ENCODE measurements at places on chromosomes 3 and 15.

GRCh38 chr15:26910715-26911114 is 43.9 kb downstream of the GABRA5 start:
- no peak for DNase-seq

GRCh38 chr15:53618461-53618860 is 141.0 kb downstream of the WDR72 start:
- no peak for DNase-seq

- DNase-seq: no peak
Observed at GRCh38 chr15:62929000-62929357, 113.6 kb upstream of the TPM1 start.

DNA sequence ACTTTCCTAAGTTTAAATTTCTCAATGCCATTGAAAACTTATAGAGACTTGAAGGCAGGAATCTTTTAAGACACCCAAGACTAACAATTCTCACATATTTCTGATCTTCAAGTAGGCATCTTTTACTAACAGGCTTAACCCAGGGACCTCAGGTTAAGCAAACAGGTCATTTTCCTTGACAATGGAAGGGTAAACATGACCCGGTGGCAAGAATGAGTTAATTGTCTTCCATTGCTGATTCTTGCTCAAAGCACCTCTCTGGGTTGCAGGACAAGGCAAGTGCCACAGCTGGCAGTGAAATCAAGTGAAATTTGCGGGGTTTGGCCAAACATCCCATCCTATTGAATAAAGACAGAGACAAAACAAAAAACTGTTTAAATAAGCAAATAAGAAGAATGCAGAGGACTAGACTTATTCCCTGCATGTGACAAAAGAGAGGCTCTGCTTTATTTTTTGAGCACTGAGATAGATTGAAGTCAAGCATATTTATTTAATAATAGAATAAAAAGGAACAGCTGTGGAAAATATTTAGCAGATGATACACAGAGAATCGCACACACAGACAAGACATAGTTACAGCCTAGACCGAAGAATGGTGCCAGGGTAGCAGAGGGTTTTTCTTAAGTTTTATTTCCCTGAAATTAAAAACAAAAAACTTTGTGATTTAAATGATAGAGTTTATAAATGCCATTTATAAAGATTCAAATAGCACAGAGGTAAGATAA is 56.0 kb upstream of the MITF start:
- DNase-seq: no peak

DNA sequence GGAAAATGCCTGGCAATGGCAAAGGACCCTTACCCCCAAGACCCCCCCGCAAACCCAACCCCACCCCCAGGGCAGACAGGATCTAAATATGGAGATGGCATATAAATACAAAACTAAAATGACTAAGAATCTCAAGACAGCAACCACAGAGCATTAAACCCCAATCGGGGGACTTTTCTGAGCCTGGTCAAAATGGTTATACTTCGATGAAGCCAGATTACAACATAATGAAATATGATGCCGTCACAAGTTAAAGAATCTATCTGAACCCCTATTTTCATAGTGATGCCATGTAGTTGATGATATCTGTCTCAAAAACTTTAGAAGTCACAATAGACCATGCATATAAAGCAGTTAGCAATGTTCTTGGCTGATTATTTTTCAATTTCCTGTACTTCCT is 223.6 kb downstream of the CGGBP1 start:
- DNase-seq: no peak

GRCh38 chr3:138103466-138103865 is 11.9 kb downstream of the DZIP1L start:
- DNase-seq: no peak

- DNase-seq: no peak
Observed at GRCh38 chr3:192011137-192011536, 550.2 kb downstream of the PYDC2 start.

DNA sequence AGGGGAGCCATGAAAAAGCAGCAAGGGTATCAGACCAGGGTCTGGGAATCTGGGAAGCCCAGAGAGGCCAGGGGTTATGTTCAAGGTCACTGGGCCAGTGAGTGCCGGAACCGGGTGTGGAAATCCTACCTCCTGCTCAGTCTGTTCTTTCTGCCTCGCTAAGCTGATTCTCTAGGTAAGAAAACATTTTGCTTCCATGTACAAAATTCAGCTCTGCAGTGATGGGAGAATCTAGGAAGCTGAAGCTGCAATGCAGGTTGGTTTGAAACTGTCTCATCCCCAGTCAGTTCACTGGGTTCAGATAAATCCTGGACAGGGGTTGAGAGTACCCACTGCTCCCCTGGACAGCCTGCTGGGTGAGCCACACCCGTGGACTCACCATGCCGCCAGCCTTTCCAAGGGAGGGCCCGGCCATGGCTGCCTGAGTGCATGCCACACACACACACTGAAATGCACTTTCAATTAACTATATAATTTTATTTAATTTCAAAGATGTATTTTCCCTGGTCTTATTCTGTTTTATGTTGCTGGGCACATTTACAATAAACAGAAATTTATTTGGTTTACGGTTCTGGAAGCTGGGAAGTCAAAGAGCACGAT is 108.4 kb downstream of the CORO2B start:
- no peak for DNase-seq

- DNase-seq: peak; percentile 35
Observed at GRCh38 chr15:41891226-41891625, 2.6 kb downstream of the SPTBN5 start.

GRCh38 chr15:58864602-58865424 is 68.7 kb downstream of the SLTM start:
- no peak for DNase-seq

- DNase-seq: no peak
Observed at GRCh38 chr15:90449206-90449735, 61.2 kb downstream of the IQGAP1 start.

DNA sequence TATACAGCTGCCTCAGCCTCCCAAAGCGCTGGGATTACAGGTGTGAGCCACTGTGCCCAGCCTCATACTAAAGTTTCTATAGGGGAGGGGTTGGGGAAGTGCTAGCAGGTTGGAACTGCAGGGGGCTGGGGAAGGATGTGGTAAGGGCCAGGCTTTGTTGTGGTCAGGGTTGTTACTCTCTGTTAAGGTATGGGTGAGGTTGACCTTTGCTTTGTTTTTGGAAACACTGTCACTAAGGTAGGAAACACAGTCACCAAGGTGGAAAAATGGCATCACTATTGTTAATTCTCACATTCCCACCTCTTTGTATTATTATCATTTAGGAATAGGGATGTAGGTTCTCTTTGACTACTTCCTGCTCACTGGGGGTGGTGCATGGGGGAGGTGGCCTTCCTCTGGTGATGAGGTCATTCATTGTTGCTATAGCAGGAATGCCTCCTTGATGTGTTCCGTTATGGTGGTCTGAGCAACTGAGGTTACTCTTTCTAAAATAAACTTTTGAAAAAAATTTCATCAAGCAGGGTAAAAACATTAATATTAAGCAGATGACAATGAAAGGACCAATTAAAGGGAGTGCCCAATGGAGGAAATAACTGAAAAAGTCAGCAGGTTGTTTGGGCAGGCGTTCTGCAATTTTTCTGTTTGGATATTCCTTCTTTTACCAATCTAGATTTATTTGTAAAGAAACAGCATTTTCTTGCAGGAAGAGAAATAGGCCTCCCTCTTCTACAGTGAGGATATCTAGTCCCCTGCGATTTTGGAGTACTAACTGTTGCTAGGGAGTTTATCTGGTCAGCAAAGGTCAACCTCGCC is 150.5 kb downstream of the WDR76 start:
- no peak for DNase-seq

GRCh38 chr3:55264919-55265318 is 222.2 kb downstream of the WNT5A start:
- DNase-seq: no peak

DNA sequence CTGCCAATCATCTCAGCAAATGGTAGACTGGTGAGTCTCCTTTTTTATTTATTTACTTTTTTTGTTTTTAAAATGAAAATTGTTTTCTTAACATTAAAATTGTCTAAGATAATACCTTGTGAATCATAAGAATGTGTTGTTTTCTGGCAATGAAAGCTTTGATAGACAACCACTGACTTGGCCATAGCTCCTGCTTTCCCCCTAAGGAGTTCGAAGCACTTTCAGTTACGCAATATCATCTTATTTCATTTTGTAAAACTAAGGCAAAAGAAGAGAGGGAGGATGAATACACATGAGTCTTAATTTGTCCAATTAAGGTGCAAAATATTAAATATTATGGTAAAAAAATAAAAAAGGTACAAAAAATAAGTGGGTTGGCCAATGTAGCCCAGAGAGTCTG is 74.8 kb upstream of the PLCL2 start:
- DNase-seq: no peak

- no peak for DNase-seq
Observed at GRCh38 chr3:141129541-141130011, 78.4 kb downstream of the SPSB4 start.

- DNase-seq: no peak
Observed at GRCh38 chr3:43674345-43675085, 16.2 kb upstream of the ABHD5 start.

DNA sequence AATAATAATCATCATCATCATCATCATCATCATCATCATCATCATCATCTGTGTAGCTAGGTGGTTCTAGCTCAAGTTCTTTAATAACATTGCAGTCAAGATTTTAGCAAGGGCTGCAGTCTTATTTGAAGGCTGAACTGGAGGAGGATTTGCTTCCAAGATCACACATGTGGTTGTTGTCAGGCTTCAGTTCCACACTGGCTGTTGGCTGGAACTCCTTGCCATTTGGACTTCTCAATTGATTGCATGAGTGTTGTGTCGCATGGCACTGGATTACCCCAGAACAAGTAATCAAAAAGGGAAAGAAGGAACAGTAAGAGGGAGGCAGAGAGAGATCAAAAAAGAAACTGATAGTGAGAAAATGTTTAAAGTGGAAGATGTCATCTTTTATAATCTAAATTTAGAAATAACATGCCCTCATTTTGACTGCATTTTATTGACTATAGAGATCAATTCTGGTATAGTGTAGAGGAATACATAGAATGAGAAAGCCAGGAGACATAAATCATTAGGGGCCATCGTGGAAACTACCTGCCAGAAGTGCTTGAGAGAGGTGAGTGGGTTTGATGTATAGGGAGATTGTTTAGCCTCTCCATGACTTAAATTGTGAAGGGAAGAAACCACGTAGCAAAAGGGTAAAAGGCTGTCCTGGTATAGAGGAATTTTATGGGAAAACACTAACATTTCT is 346.6 kb upstream of the RBMS3 start:
- no peak for DNase-seq

GRCh38 chr15:90953947-90954711 is 555 bp upstream of the RCCD1 start:
- DNase-seq: no peak

DNA sequence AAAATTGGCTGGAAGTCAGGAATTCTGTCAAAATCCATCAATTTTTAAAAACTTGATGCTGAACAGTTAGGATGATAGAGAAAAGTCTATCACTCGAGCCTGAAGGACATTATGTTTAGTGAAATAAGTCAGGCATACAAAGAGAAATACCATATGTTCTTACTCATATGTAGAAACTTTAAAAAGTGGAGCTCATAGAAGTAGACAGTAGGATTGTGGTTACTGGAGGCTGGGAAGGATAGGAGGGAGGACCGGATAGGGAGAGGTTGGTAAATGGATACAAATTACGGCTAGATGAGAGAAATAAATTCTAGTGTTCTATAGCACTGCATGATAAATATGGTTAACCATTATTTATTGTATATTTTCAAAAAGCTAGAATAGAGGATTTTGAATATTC is 389.5 kb upstream of the RASGRP1 start:
- no peak for DNase-seq

DNA sequence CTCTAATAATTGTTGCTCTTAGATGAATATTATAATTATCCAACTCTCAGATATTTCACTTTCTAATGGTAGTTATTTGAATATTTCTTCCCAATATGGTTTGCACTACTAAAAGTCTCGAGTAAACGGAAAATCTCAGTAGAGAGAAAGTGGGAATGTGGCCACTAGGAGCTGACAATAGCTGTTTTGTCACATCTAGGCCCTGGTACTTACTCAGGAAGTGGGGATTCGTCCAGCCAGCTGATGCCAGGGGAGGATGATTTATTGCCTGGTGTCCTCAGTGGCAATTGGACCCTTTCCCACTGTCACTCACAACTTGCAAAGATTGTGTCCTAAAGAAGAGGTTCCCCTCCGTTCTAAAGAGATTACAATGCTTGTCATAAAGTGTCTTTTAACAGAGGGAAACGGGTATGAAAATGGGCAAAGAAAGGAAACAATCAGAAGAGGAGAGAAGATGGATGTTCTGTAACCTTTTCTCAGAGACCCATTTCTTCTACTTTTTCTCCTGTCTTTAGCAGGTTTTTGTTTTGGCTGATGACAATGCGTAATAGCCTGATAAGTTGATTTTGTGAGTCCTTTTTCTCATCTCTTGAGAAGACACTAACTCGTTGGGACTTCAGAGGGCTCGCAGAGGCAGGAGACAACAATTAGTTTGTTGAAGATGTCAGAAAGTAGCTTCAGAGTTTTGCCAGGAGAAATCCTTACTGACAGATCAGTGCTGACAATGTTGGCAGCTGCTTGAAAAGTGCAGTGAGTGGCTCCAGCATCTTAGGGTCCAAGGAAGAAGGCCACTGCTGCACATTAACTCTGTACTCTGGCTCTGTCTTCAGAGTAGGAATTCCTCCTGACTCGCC is 320.6 kb downstream of the MECOM start:
- peak; percentile 6 for DNase-seq

GRCh38 chr3:59810606-59811005 is 760.8 kb upstream of the CFAP20DC start:
- peak; percentile 53 for DNase-seq

DNA sequence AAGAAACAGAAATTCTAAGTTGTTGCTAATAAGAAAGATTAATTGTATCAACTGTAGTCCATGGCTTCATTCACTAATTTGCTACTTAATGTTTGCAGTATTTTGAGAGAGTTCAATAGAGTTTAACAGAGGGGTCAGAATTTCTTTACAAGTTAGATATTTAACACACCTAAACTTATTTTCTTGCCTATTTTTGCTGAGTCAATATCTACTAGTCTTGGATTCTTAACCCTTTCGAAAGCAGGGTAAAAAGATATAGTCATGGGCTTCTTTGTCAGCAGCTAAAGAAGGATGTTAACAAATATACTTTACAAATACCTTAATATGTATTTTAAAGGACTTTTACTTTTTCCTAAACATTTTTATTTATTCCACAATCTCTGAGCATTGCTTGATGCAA is 155.6 kb downstream of the MDFIC2 start:
- no peak for DNase-seq

GRCh38 chr3:112200317-112200666 is 67.2 kb upstream of the GCSAM start:
- no peak for DNase-seq

GRCh38 chr3:33250712-33251111 is 26.5 kb upstream of the FBXL2 start:
- DNase-seq: no peak

GRCh38 chr3:138850151-138850550 is 15.4 kb upstream of the PIK3CB start:
- no peak for DNase-seq

- no peak for DNase-seq
Observed at GRCh38 chr15:52622791-52623190, 54.0 kb upstream of the ARPP19 start.

DNA sequence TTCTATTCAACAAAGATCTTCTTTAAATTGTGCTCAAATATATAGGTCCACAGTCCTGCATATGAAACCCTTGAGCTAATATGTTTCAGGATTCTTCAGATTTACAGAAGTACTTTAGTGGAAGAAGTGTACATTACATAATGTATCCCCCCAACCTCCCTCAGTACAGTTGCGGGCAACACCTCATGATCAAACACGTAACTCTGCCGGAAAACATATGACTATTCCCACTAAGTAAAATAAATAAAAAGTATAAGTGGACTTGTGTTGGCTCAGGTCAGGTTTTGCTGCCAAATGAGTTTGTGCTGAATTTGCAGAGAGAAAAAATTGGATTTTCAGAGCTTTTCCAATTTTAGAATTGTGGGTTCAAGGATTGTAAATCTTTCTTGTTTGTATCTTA is 267.6 kb upstream of the MDFIC2 start:
- no peak for DNase-seq
